ENCODE measurements at places on chromosomes 3 and 15.

GRCh38 chr3:164460851-164461250 is 617.4 kb downstream of the SI start:
- no peak for DNase-seq

DNA sequence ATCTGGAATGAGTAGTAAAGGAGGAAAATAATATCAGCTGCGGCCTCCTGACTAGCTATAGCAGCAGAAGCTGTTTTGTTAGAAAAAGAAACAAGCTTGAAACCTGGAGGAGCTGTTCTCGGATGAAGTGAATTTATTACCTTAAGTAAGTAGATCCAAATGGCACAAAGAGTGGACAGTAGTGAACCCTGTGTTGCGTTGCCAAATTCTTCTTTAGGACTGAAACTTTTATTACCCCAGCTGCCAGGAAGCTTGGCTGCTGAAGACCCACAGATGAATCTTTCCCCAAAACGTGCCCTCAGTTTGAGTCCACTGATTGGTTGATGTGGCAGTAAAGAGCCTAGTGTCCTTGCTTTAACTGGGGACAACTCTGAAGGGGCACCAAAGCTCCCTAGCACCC is 366.8 kb upstream of the GBE1 start:
- no peak for DNase-seq

GRCh38 chr15:95565016-95565600 is 765.4 kb upstream of the NR2F2 start:
- DNase-seq = no peak

GRCh38 chr3:53498806-53499641 is 4.6 kb downstream of the CACNA1D start:
- no peak for DNase-seq

- no peak for DNase-seq
Observed at GRCh38 chr3:24730173-24730572, 235.5 kb upstream of the THRB start.

DNA sequence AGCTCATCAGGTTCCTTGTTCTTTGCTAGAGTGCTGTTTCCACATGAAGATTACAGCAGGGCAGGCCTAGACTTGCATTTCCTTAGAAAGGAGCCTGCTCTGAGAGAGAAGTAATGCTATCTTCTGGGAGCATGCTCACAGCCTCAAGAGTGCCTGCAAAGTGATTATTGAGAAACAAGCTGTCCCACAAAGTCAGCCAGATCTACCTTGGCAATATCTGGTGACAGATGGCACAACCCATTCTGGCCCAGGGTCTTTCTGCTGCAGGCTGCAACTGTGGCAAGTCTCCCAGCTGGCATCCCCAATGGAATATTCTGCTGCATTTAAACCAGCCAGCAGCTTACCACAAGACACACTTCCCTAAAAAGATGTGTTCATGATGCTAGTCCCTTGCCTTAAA is 29.3 kb downstream of the MTMR10 start:
- DNase-seq = no peak

GRCh38 chr15:68552773-68553172 is 26.0 kb upstream of the CORO2B start:
- DNase-seq = peak; percentile 48

- DNase-seq = no peak
Observed at GRCh38 chr3:98613616-98614015, 20.2 kb upstream of the CPOX start.

GRCh38 chr15:91469632-91470567 is 369.8 kb downstream of the SV2B start:
- DNase-seq = no peak

DNA sequence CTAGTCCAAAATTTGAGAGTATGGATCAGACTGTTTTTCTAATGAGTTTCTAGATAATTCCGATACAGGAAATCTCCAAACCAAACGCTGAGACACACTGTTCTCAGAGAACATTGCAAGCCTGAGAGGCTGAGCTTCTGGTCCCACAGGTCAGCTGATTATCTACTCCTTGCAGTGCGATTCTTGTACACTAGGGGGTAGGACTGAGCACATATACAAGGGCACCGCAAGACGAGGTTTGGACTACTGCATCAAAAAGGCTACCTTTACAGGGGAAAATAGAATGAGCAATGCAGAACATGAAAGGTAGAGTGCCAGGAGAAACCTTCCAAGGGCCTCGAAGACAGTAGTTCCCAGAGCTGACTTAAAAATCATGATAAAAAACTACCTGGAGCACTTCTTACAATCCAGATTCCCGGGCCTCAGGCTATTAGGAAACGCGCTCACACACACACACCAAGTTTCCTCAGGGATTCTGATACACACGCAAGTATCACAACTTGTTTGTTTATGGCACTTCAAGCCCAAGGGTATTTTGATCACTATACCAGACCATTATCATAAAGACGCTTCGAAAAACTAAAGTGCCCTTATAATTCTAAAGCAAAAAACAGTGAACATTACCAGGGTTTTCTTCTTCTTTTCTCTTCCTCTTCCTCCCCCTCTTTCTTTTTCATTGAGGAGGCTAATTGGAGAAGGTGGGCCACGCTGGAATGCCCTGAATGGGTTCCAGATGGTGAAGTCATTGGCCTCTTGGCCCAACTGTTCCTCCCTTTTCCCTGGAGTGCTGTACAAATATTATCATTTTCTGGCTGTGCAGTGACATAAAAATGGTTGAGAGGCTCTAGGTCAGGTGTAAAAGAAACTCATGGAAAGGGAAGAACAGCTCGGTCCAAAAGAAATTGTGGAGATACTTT is 61.8 kb downstream of the SLC12A8 start:
- DNase-seq = no peak

GRCh38 chr3:49886922-49887265 is 16.8 kb downstream of the MST1R start:
- DNase-seq = no peak

All from right atrium auricular region (tissue), 2 donors.